ENCODE measurements at places on chromosomes 5 and 9. TPM values are rescaled to one million over a fixed set of nuclear protein-coding genes. Genes with fewer than 3 reads are reported as not detected.

DNA sequence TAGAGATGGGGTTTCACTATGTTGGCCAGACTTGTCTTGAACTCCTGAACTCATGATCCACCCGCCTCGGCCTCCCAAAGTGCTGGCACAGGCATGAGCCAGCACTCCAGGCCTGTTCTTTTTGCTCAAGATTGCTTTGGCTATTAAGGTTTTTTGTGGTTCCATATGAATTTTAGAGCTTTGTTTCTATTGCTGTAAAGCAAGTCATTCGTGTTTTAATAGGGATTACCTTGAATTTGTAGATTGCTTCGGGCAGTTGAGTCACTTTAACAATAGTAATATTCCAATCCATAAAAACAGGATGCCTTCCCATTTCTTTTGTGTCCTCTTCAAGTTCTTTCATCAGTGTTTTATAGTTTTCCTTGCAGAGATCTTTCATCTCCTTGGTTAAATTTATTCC is 22.1 kb downstream of the C6 start:
- no peak for DNase-seq

DNA sequence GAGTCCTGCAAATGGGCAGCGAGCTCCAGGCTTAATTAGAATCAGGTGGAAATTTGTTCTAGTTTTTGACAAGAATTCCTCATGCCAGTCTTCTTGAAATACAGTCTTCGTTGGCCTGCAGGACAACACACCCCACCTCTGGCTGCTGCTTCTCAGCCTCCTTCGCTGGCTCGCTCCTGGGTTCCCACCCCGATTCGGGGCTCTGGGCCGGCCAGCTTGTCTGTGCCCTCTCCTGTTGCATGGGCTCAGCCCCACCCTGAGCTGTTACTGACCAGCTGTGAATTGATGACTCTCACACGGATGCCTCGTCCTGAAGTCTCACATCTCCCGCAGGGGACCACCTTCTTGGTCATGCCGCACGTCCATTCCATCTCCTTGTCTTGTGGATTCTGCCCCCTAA is 21.0 kb downstream of the PSD2 start:
- DNase-seq: no peak

GRCh38 chr5:5799826-5800225 is 377.3 kb downstream of the ICE1 start:
- no peak for DNase-seq

- DNase-seq: no peak
These were observed 51.3 kb downstream of the AK8 start for GRCh38 chr9:132826621-132827365.

GRCh38 chr5:130912088-130912487 is 253.0 kb downstream of the HINT1 start:
- no peak for DNase-seq

DNA sequence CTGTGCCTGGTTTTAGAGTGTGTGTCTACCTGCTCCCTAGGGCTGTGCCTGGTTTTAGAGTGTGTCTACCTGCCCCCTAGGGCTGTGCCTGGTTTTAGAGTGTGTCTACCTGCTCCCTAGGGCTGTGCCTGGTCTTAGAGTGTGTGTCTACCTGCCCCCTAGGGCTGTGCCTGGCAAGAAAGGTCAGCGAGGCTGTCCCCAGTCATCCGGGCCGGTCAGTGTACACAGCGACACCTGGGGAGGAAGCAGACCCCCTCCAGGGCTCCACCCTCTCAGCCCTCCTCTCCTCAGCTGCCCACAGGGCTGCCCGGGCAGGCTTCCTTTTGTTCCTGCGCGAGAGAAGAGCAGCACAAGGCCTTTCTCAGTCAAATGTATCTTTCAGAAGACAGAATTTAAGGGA is 4.1 kb downstream of the NRARP start:
- DNase-seq: no peak

- DNase-seq: no peak
These were observed 233.6 kb upstream of the EDIL3 start for GRCh38 chr5:84618262-84618661.

DNA sequence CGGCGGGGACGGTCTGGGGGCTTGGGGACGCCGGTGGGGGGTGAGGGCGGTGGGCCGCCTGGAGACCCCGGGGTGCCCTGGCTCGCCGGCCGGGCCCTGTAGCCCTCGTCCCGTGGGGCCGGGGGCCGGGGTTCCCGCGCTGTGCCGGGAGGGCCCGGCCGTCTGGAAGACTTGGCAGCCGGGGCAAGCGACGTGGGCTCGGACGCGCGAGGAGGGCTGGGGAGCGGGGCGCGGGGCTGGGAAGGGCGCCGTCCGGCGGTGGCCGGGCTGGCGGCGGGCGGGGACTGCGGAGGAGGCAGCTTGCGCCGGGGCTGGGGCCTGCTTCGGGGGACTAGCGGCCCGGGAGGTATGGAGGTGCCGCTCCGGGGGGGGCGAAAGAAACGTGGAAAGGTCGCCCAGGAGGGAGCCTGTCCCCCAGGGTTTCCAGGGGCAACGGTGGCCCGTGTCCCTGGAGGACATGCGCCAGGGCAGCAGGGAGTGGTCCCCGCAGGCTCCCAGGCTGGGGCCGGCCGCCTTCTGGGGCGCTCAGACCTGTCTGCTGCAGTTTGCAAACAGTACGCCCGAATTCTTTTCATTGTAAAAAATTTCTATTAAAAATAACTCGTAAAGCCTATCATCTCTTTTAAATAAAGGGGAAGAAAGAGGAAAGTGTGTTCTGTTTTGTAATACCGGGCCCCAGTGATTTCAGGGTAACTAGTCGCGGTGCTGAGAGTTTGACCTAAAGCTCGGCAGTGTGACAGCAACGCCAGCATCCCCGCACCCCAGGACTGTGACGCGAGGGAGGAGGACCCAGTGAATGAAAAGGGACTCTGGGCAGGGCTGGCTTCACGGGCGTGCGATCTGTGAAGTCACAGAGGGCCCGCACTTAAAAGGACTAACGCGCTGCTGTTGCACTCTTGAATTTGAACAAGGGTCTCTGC is 752 bp upstream of the ANKH start:
- peak; percentile 82 for DNase-seq

DNA sequence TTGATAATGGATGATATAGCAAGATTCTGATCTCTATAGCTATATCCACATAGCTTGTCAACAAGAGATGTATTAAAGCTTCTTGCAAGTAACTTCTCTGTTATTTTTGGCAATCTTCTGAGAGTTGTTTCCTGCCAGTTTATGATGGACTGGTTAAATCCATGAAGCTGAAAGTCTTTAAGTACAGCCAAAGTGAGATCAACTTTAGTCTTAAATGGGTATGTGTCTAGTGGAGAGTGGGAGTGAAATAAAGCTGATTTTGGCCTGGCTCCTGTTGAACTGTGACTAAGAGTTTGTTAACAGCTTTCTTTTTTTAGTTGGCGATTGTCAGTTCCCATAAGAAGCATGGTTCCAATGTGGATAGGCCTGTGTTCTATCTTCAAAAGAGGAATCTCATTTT is 350.9 kb upstream of the PCSK5 start:
- DNase-seq: no peak

DNA sequence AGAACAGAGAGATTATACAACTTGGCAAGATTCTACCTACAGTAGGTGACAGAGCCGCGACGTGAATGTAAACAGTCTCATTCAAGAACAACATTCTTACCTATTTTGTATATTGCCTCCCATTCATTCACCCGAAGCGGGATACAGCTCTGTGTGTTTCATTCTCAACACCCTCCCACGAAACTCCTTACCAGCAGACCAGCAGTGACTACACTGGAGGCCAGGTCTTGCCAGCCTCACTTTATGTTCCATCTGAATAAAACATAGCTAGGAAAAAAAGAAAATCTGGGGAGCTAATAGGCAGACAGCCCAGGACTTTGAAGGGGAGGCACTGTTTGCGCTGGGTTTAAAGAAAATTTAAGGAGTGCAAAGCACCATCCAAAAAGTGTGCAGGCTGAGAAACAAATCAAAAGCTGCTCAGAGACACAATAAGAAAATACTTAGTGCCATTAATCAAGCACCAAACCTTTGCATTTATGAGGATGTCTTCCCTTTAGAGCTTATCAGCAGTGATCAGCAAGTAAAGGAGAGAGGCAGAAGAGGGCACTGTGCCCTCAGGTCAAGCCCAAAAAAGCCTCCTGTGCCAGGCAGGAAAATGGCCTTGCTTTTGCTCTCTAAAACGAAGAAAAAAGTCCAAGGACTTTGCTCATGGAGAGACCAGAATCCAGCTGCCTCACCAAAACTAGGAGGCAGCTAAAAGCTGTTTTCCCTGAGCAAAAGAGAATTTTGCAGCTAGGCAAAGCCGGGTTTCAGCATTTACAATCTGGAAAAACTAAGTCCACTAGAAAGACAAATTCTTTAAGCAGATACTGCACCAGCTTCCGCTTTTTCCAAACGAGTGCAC is 295.1 kb downstream of the BNC2 start:
- DNase-seq: no peak

DNA sequence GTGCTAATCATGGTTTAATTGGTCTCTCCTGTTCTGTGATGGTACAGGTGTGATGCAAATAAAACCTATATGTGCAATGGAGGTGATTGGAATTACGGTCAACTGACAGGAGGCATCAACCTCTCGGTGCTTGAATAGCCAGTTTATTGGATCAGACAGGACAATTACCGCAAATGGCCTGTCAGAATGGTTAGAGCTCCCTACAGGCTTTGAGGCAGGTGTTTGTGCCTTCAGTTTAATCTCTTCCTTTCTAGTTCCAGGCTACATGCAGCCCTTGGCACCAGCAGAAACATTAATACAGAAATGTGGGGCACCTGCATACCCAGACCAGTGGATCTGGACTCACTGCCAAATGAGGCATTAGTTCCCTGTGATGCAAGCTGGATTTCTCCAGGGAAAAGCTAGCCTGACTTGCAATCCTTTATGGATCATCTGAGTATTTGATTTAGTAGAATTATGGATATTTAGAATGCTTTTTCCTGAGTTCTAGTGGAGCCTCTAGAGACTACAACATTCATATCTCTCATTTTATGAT is 128.6 kb downstream of the MAT2B start:
- no peak for DNase-seq

GRCh38 chr9:30913331-30913730 is 1471.1 kb upstream of the ACO1 start:
- no peak for DNase-seq

GRCh38 chr9:111900151-111900857 is 3.7 kb downstream of the UGCG start:
- DNase-seq: no peak

Gene TMEM250
- 28.8 TPM for total RNA-seq

Gene LCN1
- not detected for total RNA-seq

Gene LCN9
- not detected for total RNA-seq

Gene EXD3
- 7.1 TPM for total RNA-seq

Gene CNTFR
- total RNA-seq: not detected

Gene ACOT12
- not detected for total RNA-seq

Data from activated CD4-positive, alpha-beta T cell treated with anti-CD3 and anti-CD28 coated beads for 36 hours (primary cell).